DMS53 (cell line): ENCODE measurements at places on chromosomes 5 and 9.

GRCh38 chr5:129978270-129978669 is 74.0 kb downstream of the CHSY3 start:
- DNase-seq = no peak

DNA sequence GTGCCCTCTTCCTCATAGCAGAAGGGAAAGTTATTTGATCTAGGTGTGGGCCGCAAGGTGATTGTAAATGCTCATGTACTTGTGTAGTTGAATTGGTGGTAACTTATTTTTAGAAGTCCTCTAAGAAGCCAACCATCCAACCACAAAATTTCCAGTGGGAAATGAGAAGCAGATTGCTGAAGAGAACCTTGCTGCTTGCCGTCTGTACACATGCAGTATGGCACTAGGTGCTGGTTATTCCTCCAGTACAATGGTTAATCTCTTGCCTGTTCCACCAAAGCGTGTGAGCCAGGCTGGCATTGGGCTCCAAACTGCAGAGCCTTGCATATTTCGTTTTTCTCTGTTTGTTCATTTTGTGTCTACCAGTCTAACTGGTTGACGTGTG is 28.0 kb downstream of the PIP5K1B start:
- DNase-seq = no peak

- no peak for DNase-seq
Observed at GRCh38 chr5:133780619-133781280, 168.4 kb upstream of the FSTL4 start.

GRCh38 chr5:123964884-123965283 is 452.9 kb downstream of the CSNK1G3 start:
- DNase-seq = no peak

DNA sequence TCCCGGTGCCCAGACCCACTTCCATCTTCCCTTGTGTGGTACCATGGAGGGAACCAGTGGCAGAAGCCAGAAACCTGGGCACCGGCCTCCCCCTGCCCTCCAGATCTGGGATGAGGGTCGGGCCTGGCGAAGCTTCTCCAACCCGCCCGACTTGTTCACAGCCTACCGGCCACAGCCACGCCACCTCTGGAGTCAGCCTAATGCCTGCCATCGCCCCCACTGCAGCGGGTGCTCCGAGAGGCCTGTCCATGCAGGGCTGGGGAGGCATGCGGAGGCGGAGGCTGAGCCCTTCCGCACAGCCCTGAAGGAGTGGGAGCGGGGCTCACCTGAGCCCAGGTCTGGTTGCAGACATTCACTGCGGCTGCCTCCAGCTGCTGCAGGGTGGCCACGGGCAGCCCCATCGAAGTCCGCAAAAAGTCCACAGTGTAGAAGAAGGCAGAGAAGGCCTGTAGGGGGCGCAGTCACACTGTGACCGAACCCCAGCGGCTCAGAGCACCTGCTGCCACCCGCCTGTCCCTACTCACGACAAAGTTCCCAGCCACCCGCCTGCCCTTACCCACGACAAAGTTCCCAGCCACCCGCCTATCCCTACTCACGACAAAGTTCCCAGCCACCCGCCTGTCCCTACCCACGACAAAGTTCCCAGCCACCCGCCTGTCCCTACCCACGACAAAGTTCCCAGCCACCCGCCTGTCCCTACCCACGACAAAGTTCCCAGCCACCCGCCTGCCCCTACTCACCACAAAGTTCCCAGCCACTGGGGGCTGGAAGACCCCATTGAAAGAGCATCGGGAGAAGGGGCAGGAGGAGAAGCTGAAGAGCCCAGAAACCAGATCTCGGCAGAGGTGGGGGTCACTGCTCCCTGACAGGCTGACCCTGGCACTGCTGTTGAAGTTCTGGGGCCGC is 3.8 kb upstream of the NPDC1 start:
- peak; percentile 92 for DNase-seq

DNA sequence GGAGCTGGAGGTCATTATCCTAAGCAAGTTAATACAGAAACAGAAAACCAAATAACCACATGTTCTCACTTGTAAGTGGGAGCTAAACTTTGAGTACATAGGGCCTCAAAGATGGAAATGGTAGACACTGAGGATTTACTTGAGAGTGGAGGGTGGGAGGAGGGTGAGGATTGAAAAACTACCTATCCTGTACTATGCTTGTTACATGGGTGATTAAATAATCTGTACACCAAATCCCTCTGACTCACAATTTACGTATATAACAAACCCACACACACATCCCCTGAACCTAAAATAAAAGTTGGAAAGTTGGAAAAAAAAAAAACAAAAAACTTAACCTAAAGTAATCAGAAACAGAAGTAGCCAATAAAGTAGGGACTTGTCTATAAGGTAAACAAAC is 48.8 kb upstream of the LARP1 start:
- DNase-seq = no peak

DNA sequence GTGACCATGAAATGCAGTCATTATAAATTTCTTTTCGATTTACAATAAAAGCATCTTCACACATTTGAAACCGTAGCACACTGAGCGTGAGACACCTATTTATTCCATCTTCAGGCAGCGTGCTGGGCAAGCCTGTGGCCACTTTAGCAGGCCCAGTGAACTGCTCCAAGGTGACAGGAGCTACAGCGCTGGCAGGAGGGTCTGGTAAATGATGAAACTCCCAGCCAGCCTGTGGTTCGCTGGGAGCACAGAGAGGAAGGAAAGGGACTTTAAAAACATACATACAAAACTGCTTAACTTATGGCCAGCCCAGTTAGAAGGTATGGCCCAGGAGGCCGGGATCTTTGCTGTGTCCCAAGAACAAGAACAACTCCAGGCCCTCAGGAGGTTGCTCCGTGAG is 5.1 kb downstream of the RAPGEF1 start:
- DNase-seq = peak; percentile 50

GRCh38 chr9:8764051-8764450 is 964.5 kb upstream of the DMAC1 start:
- DNase-seq = no peak

- no peak for DNase-seq
Observed at GRCh38 chr5:59000211-59000610, 417.3 kb downstream of the RAB3C start.

DNA sequence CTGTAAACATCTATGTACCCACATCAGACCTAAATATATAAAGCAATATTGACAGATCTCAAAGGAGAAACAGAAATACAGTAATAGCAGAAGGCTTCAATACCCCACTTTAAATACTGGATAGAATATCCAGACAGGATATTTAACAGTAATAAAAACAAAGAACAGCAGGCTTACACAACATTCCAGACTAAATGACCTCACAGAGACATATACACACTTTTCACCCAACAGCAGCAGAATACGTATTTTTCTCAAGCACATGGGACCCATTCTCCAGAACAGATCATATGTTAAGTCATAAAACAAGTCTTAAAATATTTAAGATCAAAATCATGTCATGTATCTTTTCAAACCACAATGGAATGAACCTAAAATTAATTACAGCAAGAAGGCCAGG is 76.8 kb downstream of the CAMSAP1 start:
- DNase-seq = no peak

DNA sequence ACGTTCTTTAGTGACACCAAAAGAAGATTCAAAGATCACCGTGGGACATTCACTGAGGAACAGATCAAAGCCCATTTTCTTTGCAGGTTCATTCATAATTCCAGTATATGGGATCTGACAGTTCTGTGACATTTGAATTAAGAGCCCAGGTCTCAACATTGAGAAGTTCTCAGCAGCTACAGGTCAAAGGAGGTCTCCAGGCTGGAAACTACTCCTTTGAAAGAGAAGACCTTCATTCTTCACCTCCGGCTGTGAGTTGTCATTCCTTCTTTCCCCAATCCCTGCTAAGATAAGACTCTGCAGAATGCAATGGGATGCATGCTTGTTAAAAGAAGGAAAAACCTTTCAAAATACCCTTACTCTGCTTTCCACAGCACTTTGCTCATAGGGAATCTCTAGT is 79.0 kb downstream of the COL23A1 start:
- DNase-seq = no peak

GRCh38 chr5:7412409-7412808 is 16.5 kb downstream of the ADCY2 start:
- no peak for DNase-seq

GRCh38 chr5:11027660-11028059 is 266.6 kb upstream of the DAP start:
- DNase-seq = no peak

GRCh38 chr9:121836366-121836885 is 185.0 kb downstream of the DAB2IP start:
- DNase-seq = no peak

DNA sequence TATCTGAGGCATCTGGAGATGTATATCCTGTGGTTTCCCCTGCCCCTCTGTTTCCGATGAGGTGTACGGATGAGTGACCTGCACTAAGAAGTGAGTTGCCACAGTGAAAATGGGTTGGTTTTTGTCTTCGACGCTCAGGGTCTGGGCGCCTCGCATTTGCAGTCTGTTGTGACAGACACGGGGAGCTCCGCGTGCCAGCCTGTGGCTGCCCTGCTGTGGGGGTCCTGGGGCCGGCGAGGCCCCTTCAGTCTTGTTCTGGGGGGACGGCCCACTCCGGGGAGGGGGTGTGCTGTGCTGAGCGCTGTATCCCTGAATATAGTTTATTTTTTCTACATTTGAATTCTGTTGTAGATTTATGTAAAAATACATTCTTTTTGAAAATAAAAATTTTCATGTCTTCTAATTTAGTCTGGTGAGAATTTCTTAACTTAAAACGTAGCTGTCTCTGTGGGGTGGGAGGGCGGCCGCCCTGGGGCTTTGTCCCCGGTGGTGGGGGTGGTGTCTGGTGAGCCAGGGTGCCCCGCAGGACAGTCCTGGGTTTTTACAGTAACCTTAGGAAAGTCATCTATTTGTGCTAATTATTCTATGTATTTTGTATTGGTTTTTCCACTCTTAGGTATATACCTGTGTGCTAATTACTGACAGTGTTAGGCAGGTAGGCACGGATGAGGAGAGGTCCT is 4.7 kb downstream of the RNU6ATAC start:
- no peak for DNase-seq

DNA sequence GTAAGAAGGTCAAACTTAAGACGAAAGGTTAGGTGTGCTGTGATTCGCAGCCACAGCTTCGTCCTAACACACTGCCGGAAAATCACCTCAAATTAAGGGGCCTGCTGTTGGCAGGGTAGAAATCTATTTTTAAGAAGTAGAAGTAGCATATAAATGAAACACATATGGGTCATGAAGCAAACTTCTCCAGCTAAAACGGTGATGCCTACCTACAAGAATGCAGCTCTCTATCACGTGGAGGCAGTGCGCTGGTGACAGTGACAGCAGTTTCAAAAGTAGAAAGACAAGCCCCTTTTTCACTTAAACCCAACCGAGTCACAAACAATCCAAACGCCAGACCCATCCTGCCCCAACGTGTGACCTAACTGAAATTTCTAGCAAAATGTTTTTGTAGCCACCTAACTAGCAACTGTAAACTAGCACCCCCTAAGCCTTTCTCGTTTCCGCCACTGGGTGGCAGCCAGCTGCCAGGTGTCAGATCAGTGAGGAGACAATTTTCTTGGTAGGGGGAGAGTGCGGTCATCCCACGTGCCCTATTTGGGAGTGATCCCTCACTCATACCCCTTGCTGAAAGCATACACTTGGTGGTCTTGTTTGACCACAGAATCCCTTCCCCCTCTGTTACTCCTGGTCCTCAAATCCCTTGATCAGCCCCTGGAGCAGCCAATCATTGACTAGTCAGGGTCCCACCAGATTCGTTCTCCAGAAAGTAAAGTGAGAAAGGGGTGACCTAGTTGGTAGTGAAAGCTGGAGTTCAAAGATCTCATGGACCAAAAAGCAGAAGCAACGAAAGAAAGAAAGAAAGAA is 71.8 kb upstream of the MAMDC2 start:
- DNase-seq = peak; percentile 69

- no peak for DNase-seq
Observed at GRCh38 chr5:82811490-82811889, 265.7 kb downstream of the TMEM167A start.

- DNase-seq = no peak
Observed at GRCh38 chr5:38835887-38836286, 9.9 kb upstream of the OSMR start.

GRCh38 chr9:110152704-110153374 is 55.1 kb downstream of the C9orf152 start:
- DNase-seq = peak; percentile 78

GRCh38 chr5:173245319-173246134 is 10.5 kb upstream of the NKX2-5 start:
- peak; percentile 25 for DNase-seq
